Activated CD4-positive, alpha-beta T cell treated with anti-CD3 and anti-CD28 coated beads, Interleukin-2, amount 50 U/mL, for 48 hours (primary cell): ENCODE measurements at places on chromosomes 6 and 20.

DNA sequence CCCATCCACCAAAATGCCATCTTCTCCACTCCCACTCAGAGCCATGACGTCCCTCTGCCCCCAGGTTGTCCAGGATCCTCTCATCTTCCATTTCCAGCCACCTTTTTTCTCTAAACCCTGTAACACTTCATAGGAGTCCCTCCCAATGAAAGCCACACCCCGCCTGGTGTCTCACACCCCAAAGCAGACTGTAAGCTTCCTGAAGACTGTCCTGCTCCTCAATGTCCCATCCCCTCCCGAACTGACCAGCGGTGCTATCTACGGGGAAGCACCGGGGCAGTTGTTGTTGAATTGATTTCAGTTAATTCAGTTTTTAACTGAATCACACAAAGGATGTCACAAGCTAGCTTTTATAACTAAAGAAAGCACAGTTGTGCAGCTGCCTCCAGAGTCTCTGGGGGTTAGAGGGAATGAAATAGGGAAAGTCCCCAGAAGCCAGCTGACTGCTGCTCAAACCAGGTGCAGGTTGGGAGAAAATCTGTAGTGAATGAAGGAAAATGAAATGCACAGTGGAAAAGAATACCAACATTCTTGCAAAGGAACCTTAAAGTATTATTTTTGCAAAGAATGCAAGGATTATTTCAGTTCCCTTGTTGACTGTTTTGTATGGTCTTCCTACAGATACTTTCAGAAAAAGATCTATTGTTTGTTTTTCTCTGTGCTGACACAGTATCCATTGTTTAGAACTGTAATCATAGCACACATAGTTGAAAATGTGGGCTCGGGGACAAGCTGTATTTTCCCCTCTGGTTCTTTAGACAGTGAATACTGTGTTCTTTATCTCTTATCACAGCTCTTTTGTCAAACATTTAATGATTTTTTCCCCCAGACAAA is 222.6 kb upstream of the QKI start:
- no peak for DNase-seq

DNA sequence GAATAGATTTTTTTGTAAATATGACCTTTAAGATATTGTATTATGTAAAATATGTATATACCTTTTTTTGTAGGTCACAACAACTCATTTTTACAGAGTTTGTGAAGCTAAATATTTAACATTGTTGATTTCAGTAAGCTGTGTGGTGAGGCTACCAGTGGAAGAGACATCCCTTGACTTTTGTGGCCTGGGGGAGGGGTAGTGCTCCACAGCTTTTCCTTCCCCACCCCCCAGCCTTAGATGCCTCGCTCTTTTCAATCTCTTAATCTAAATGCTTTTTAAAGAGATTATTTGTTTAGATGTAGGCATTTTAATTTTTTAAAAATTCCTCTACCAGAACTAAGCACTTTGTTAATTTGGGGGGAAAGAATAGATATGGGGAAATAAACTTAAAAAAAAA is 130.9 kb downstream of the SULF2 start:
- no peak for DNase-seq

- no peak for DNase-seq
Observed at GRCh38 chr6:48670546-48670945, 559.5 kb upstream of the PTCHD4 start.

DNA sequence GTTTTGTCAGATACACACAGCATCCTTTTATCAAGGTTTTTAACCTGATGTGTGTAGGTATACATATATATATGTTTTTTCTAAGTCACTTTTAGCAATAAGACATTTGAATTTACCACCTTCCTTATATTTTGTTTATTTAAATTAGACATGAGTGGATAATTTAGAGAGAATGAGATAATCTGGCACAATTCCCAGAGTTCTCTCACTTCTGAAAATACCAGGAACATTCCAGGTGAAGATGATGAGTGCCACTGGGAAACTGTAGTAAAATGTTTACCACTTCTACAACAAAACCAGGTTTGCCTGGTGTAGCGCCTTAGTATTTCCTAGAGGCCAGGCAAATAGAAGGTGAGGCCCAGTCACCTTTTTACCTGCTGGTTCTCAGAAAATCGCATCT is 189.5 kb downstream of the TMEM242 start:
- no peak for DNase-seq

DNA sequence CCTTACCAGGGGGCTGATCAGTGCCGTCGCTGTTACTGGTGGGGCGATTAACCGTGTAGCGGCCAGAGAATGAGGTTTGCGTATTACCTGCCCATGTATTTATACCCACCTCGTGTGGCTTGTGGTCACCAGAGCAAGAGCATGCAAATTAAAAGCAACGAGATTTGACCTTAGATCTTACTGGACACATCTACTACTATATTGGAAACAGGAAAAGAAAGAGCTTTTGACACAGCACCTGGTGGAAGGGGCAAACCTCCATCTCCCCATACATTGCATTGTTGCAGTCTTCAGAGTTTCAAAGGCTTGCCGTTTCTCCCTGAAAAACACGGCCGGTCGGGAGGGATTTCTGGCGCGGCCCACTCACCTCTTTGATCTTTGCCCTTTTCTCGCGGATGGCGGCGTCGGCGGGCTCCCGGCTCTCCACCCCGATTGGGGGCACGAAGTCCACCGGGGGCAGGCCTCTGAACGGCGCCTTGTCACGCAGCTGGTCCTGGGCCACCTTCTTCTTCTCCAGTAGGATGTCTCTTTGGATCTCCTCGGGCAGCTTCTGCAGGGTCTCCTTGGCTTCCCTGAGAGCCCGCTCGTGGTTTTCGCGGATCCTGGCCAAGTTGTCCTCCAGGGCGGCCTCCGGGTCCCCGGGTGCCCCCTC is 1.3 kb downstream of the MAN1A1 start:
- peak; percentile 49 for DNase-seq

DNA sequence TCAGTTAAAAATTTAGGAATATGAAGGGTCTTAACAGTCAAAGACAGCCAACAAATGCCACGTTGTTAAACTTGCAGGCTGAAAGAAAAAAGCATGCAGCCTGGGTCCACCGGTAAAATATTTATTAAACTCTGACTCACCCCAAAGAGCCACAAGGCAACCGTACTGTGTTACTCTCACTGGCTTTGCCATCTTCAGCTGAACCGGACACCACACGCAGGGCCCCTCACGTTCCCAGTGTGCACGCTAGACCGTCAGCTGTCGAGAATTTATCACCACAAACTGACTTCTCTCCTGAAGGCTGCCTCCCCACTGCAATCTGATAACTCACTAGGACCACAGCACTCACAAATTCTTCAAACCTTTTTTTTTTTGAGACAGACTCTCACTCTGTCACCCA is 30.7 kb downstream of the HUS1B start:
- DNase-seq: no peak

- no peak for DNase-seq
Observed at GRCh38 chr6:132948889-132949288, 134.5 kb downstream of the RPS12 start.

GRCh38 chr6:144013486-144013909 is 5.4 kb upstream of the PLAGL1 start:
- peak; percentile 69 for DNase-seq

- DNase-seq: no peak
Observed at GRCh38 chr20:9331707-9332435, 182.5 kb upstream of the LAMP5 start.

DNA sequence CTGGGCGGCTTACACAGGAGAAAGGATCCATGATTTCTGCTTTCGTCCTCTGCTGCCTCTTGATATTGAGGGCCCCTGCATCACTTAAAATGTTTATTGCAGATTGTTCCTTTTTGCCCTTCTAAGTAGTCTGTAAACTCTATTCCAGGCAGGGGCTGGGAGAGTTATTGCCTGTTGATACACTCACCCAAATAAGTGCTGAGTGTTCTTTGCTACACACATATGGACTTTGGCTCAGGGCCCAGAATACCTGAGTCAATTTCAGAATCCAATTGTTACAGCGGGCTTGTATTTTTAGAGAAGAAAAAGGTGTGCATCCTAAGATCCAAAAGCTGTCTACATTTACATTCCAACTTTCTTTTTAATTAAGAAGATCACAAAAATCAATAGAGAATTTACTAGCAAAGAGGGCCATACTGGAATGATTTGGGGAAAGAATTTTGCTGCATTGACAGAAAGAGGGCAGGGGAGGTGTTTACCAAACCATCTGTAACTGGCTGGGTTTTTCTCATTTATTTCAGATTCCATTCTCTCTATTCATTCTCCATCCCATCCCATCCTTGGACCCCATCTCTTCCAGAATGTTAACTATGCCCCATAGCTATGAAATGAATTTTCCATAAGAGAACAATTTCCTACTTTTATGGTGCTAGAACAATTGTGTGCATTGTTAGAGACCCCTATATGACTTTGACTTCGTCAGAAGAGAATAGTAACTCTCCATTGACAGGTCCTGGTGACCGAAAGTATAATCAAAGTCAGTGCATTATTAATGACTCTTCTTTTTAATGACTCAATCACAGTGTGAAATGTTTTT is 959.9 kb upstream of the FLRT3 start:
- DNase-seq: no peak

DNA sequence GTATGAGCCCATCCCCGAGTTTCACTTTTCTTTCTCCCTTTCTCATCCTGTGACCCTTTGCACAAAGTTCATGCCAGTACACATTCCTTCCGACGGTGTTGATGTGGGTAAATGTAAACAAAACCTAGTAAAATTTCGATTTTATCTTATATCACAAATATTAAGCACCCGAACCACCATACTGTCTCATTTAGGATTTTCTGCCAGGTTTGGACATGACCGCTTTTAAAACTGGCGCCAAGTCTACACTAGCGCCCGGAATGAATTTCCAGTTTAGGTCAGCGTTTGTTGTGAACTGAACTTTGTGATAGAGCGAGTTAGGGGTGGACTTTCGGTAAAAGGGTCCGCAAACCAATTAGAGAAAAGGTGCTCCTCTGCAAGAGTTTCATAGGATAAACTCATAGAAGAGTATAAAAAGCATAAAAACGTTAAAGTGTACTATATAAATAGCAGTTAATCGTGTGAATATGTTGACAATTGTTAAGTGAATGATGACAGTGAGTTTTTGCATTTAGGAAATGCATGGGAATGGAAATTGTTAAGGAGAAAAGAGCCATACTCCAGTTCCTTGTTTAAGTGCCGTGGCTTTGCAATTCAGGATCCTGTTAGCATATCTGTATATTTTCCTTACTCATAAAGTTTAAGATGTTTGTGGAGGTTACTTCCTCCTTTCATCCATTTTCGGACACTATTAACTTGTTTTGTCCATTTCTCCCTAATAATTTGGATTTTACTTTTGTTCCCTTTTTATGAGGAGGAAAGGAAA is 937 bp downstream of the AKAP7 start:
- peak; percentile 6 for DNase-seq

- DNase-seq: peak; percentile 70
Observed at GRCh38 chr6:111804627-111805235, 68.5 kb downstream of the FYN start.
